NCI-H524 (cell line): ENCODE measurements at places on chromosomes 7 and 10.

DNA sequence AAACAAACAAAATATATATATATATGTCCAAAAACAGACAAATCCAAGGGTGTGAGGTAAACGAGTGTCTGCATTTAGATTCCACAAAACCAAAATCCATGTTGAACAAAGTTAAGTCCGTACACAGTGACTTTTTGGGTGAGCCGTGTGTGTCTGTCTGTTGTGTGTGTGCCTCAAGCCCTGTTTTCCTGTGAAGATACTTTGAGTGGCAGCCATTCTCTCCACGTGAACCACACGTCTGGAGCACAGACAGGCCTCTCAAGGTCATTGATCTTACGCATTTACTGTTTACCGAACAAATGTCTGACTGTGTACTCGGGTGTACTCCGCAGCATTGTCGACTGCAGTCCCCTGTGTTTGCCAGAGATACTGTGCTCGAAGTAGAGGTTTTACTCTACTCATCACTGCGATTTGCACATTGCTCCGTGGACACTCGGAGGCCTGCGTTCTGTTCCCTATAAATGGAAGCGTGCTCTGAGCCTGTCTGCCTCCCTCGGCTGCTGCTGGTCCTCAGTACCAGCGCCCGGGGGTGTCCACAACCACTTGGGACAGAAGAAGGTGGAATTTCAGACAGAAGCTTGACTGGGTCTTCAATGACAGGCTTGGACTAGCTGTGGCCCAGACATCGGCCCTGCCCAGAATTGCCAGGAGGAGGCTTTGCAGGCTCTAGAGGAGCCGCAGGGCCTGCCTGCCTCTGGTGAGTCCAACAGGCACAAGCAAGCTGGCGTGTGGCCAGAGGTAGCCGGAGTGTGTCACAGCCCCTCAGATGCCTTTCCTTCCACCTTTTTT is 22.1 kb downstream of the CYP17A1 start:
- DNase-seq: no peak

DNA sequence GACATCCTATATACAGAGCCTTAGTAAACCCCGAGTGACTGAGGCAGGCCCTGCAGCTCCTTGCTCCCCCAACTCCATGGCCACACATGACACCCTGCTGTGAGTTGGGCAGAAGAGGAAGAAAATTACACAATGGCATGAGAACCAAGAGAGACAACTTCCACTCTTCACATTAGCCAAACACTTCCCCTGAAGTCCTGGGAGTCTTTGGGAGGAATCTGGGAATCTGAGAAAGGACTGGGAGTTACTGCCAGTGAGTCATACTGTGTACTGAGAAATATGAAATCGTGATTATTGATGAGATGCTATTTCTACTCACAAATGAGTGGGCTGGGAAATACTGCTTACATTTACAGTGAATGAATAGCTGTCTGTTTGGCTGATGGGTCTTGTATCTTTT is 116.6 kb downstream of the SPAG6 start:
- DNase-seq: no peak

DNA sequence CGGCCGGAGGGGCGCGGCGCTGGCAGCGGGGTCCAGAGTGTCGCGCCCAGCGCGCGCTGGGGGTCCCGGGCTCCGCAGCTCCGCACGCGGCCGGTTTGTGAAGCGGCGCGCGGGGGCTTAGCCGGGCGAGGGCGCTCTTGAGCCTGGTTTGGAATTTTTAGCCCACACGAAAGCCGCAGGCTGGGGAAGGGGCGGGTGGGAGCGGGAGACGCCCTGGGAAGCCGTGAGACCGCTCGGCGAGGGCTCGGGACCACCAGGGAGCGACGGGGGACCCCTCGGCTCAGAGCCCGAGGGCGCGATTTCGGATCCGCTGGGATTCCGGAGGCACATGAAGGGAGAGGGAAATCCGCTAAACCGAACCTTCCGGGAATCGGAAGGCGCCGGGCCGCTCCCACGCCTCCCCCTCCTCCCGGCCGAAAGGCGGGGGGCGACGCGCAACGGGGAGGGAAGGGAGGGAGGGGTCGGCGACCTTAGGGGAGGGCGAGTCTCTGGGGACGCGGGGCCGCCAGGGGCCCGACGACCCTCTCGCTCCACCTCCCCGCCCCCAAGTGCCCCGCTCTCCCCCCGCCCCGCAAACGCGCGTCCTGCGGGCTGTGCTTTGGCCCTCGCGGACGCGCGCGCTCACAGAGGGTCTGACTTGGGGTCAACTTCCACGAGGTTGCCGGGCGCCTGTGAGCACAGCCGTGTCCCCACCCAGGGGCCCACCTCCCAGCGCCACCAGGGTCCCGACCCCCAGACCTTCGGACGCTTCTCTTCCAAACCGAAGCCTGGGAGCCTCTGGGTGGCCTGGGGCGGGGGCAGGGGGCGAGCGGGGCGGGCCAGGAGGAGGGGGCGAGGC is 5.1 kb upstream of the ELFN1 start:
- DNase-seq: peak; percentile 35

DNA sequence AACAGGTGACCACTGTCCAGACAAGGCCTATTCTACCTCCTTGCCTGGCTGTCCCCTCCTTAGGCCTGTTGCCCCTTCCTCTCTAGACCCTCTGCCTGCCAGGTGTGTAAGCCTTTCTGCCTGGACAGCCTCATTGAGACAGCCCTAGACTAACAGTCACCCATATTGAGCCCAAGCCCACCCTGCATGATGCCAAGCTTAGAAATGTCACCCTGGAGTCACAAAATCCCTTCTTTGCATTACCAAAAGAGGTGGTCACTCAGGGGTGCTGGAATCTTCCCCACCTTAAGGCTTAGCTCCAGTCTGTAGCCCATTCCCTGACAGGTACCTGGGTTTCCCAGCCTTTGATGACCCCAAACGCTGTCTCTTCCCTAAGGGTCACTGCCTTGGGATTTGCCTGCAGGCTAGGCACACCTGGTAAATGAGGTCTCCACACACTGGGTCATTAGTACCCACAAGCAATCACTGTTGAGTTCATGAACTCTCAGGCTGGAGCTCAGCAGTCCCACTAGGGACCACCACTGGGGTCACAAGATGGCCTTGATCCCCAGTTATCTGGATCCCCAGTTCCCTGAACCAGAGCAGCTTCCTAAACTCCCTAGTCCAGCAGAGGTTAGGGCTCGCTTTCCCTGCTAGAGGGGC is 54.9 kb upstream of the CAMK2B start:
- no peak for DNase-seq

DNA sequence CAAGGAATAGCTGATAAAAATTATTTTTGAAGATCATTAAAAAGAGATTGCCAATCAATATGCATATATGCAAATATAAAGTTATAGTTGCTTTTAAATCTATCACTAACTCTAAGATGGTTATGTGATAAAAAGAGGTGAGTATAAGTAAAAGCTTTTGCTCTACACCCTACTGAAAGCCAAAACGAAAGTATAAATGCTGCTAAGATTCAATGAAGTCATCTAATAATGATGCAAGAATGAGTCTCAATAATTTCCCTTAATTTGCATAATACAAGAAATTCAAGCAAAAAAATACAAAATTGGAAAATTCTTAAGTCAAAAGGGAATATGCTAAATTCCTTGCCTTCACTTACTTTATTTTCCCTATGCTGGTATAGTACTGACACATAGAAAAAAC is 75.2 kb downstream of the WAPL start:
- no peak for DNase-seq
